ENCODE measurements at places on chromosomes 2 and 18.

DNA sequence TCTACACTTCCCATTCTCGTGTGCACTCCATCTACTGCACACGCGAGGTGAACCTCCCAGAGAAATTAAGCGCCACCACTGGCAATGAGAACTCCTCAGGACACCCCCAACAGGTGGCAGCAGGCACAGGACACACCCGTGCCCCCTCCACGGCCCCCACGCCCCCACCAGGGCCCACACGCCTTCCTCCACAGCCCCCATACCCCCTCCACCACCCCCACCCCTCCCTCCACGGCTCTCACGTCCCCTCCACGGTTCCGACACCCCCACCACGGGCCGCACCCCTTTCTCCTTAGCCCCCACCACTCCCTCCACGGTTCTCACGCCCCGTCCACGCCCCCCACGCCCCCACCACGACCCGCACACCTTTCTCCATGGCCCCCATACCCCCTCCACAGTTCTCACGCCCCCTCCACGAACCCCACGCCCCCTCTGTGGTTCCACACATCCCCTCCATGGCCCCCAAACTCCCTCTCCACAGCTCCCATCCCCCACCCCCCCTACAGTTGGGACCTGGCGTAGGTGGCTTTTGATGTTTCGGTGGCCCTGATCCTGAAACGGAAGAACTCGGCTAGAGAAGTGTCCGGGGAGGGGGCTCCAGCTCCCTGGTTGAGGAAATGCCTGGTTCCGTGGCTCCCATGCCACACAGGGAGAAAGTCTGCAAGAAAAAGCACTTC is 110.8 kb downstream of the ZNF516 start:
- no peak for DNase-seq

DNA sequence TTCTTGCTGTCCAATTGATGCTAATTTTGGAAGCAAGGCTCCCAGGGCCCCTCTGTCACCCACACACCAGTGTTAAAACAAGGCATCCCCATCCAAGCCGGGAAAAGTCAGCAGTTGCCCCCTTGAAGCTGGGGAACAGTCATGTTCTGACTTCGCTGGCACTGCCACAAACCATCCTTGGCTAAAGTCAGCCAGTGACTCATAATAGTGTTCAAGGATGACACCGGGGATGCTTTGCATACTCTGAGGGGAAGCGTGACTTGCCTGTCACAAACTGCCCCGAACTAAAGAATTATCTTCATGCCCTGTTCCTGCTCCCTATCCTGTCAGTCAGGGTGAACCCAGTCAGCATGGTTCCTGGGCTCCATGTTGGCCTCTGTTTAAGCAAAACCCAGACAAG is 37.0 kb downstream of the TGFA start:
- peak; percentile 55 for DNase-seq

GRCh38 chr18:7174344-7175095 is 56.4 kb upstream of the LRRC30 start:
- no peak for DNase-seq

- DNase-seq, result no peak
Observed at GRCh38 chr2:111164078-111164477, 43.4 kb downstream of the BCL2L11 start.

- DNase-seq, result no peak
Observed at GRCh38 chr2:155651851-155652250, 680.7 kb downstream of the NR4A2 start.

- DNase-seq, result no peak
Observed at GRCh38 chr2:207311316-207312005, 145.7 kb upstream of the KLF7 start.

DNA sequence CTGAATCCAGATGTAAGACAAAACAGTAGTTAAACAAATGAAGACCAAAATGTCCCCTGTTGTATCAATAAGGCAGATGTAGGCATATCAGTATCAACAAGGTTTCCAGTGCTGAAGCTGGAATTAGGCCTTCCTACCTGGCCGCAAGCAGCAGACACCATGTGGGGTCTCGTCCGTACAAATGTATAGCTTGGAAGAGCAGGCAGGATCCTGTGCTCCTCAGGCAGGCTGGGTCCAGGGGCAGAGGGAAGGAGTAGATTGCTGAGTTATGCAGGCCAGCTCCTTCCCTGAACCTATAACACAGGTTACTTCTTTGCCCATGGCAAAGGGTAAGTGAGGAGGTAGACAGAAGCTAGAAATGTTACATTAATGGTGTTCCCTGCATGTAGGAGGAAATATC is 23.5 kb downstream of the NTSR2 start:
- DNase-seq, result no peak

DNA sequence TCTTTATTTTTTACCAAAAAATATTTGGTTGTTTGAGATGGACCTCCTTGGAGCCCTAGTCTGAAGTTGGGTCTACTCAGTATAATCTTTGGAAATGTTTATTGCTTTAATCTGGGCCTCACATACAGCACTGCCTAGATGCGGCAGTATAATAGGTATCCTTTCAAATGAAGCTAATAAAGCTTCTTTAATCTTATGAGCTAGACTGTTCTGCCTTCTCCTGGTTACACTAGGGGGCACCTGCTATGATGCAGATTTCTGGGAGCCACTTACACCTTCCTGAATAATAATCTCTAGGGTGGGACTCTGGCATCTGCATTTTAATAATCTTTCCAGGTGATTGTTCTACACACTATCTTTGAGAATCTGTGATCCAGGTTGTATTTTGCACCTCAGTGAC is 169.7 kb upstream of the SESTD1 start:
- no peak for DNase-seq

GRCh38 chr2:20551260-20551944 is 99.5 kb downstream of the HS1BP3 start:
- DNase-seq, result no peak
